HT-29 (cell line): ENCODE measurements at places on chromosomes 1 and 21. TPM values are rescaled to one million over a fixed set of nuclear protein-coding genes. Genes with fewer than 3 reads are reported as not detected.

Gene BACE2
- 20.0 and 26.5 TPM in 2 replicates for total RNA-seq

Gene SF3B4
- 13.3 and 14.8 TPM in 2 replicates for total RNA-seq

GRCh38 chr1:11157867-11158266 lies 31.3 kb upstream of the ANGPTL7 start:
- no peak for DNase-seq

DNA sequence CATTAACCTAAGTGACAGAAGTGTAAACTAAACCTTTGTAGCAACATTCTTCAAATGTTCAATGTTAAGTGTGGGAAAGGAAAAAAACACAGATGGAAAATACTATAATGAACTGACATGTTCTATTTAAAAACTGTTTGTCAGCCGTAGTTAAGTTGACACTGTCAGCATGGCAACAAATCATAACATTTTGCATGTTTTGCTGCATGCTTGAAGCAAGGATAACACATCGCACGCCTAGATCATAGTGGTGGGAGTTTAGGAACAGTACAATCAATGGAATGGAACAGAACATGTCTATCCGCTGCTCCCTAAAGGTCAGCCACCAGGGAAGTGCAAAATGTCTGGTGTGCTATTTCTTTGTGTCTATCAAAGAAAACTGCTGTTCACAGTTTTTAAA lies 62.5 kb upstream of the ESRRG start:
- DNase-seq, result no peak

DNA sequence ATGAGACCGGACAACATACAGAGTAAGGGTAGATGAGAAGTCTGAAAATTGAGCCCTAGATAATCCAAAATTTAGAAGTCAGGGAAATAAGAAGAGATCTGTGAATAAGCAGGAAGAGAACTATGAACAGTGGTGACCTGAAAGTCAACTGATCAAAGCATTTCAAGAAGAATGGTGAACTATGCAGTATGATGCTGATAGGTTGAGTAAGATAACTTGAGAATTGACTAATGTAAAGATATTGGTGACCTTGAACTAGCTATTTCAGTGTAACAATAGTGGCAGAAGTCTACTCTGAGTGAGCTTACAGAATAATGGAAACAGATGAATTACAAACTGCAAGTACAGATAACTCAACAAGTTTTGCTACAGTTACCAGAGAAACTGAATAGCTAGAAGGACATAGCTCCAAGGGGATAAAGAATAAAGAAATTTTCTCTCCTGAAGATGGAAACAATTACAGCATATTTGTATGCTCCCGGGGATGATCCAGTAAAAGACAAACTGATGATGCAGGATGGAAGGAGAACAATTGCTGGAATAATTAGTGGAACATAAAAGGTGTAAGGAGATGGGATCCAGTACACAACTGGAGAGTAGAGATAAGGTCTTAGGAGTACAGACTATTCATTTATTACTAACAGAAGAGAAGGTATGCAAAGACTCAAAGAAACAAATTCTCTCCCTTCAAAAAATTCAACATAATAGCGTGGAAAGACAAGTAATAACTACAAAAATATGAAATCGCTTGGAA lies 10.9 kb downstream of the NRDC start:
- DNase-seq, result no peak

GRCh38 chr1:229768232-229768631 lies 142.2 kb downstream of the URB2 start:
- DNase-seq, result no peak

- DNase-seq, result no peak
Measured at GRCh38 chr1:243323491-243323890, 67.7 kb downstream of the SDCCAG8 start.

DNA sequence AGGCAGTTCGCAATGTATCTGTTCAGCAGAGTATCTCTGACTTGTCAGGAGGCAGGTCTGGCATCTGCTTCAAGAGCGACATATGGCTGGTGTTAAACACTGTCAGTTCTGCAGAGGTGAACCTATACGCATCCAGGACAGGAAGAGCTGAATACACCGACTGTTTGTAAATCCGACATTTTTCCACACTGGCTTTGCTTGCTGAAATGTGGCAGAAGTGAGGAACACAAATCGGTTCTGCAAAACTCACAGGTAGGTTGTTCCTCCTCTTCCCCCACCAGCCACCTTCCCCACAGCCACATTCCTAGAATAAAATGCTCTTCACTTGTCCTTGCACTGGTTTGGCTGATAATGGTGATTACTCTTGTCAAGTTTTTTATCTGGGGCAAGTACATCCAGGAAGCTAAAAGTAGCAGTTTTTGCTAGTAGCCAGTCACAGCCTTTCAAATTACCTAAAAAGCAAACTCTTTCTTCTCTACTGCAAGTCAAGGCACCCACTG lies 289.2 kb downstream of the GRIK1 start:
- DNase-seq, result no peak

DNA sequence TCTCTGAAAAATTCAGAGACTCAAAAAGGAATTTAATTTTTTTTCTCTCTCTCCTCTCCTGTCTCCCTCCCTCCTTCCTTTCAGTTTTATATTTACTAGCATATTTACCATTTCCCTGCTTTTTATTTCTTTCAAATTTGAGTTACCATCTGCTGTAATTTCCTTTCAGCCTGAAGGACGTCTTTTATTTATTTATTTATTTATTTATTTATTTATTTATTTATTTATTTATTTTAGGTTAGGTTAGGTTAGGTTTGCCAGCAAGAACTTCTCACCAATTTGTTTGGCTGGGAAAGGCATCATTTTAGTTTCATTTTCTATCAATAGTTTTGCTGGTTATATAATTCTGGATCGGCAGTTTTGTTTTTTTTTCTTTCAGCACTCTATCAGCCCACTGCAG lies 231.7 kb upstream of the ZRANB2 start:
- no peak for DNase-seq

DNA sequence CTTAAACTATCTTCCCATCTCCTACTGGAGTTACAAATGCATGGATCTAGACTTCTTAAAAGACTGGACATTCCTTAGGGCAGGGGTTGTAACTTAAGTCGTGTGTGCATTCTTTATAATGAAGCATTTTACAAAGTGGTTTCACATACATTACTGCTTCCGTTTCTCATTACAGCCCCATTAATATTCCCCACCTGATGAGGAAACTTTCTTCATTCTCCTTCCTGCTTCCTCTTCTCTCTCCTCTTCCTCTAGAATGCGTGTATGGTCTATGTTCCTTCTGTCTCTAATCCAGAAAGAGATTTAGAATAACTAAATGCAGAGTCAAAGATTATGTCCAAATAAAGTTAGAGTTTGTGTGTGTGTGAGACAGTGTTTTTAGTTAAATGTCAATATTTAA lies 1.8 kb upstream of the CAP1 start:
- DNase-seq, result no peak

- DNase-seq, result no peak
Measured at GRCh38 chr1:227559926-227560325, 3.4 kb upstream of the ZNF678 start.

DNA sequence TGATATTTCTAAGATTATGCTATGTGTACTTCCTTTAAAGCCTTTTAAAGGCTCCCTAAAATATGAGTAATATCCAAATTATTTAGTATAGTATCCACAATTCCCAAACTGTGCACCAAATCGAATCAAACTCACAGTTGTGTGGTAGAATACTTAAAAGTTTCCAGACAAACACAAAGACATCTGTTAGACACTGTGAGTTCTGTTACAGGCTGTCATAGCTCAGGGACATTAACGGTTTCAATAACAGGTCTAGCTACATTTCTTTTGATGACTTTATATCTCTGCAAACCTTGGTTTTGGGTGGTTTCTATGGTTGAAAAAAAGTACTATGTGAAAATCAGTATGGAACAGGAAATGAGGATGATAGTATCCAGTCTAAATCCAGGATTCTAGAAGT lies 36.9 kb upstream of the NEK7 start:
- DNase-seq, result no peak

DNA sequence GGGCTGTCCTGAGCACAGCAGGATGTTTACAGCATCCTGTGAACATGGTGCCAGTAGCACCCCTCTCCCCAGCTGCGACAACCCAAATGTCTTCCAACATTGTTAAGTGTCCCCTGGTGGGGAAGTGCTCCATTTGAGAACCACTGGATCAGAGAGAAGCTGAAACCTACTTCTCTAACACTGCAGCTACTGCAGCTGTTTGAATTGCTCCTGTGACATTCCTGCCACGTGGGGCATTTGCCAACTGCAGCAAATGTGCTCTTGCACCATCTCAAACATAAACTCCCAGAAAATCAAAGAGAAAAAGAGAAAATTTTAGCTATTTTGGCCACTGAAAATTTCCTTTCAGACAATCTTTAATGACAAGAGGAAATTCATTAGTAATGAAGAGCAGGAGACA lies 11.0 kb downstream of the SLC2A5 start:
- DNase-seq, result no peak

- no peak for DNase-seq
Measured at GRCh38 chr1:168261390-168261789, 19.3 kb upstream of the TBX19 start.
